Hepatic stellate cell (primary cell): ENCODE measurements at places on chromosomes 5 and 9.

DNA sequence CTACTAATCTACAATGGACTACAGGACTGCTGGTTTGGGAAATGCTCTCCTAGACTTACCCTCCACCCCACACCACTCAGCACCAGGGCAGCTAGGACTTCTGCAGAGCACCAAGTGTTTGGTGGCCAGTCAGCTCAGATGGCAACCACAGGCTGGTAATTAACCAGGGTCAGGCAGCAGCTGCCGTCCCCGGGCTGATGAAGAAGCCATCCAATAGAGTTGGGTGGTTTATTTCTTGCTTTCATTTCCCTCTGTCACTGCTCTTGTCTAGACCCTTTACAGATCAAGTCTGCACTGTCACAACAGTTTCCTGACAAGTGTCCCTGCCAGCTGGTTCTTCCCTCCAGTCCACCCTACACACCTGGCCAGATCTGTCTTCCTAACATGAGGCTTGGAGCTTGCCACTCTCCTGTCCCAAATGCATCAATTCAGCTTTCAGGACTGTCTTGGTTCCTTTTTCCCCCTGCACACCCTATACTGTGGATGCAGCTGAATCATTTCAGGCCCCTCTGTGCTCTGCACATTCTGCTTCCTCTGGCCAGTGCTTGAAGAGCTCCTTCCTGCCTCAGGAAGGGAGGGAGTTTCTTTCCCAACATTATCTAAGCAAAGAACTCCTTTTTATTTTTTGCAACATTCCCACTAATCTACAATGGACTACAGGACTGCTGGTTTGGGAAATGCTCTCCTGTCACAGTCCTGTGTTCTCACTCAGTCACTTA lies 30.2 kb upstream of the HSPA9 start:
- no peak for DNase-seq

- DNase-seq, result no peak
Observed at GRCh38 chr5:171242521-171242920, 66.5 kb upstream of the TLX3 start.

DNA sequence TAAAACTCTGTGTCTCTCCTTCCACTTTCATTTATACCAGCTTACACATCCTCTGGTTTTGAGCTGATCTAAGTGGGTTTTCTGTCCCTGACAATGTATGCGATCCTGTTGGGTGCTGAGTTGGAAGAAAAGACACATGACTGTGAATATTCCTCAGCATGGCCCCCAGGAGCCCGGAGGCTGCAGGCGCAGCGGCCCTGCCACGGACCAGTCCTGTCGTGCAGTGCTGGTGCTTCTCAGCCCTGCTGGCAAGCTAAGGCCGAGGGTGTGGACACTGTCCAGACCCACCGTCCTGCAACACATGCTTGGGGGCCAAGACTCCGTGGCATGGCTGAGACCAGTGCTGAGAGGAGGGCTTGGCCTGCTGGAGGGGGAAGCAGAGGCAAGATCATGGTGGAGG lies 328.9 kb upstream of the IRX2 start:
- DNase-seq, result no peak

DNA sequence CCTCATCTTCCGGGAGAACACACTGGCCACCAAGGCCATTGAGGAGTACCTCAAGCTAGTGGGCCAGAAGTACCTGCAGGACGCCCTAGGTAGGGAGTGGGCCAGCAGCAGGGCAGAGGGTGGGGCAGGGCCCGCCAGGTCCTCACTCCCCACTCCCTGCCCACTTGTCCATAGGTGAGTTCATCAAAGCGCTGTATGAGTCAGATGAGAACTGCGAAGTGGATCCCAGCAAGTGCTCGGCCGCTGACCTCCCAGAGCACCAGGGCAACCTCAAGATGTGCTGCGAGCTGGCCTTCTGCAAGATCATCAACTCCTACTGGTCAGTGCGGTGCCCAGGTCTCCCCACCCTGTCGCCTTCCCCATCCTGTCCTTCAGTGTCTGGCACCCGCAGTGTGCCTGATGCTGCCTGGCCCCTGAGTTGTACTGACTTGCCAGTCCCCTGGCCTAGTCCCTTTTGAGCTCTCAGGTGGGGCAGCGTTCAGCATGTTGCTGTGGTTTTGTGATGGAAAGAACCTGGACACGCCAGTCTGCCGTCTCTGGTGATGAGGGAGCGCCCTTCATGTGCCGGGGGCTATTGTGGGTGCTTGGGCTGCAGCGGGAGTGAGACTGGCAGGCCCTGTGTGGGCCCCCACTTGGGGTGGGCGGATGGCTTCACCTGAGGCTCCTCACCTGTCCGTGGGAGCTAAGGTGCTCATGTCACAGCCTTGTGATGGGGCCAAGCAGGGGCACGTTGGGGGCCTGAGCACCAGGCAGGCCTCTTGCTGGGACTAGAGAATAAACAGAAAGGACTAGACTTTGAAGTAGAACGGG lies 112.3 kb downstream of the DAB2IP start:
- DNase-seq, result no peak

GRCh38 chr9:99162759-99163364 lies 57.9 kb downstream of the TGFBR1 start:
- no peak for DNase-seq

GRCh38 chr5:56490971-56491468 lies 257.9 kb upstream of the ANKRD55 start:
- no peak for DNase-seq

GRCh38 chr9:5502553-5502952 lies 7.8 kb upstream of the PDCD1LG2 start:
- no peak for DNase-seq

DNA sequence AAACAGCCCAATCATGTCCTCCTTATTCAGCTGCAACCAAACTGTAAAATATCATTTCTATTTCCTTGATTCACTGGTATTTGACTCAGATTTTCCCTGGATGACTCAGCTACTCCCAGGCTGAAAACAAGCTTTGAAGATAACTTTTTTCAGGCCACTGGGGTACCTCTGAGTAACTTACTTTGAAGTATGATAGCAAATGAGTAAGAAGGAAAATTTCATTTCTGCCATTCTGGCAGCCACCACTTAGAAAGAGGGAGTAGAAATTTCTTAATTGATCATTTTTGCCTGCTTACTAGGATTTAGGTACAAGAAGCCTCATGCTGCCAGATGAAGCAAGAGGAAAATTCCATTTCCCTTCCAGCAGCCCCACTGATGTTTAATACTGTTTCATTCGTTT lies 247.4 kb downstream of the PRELID2 start:
- peak; percentile 31 for DNase-seq

DNA sequence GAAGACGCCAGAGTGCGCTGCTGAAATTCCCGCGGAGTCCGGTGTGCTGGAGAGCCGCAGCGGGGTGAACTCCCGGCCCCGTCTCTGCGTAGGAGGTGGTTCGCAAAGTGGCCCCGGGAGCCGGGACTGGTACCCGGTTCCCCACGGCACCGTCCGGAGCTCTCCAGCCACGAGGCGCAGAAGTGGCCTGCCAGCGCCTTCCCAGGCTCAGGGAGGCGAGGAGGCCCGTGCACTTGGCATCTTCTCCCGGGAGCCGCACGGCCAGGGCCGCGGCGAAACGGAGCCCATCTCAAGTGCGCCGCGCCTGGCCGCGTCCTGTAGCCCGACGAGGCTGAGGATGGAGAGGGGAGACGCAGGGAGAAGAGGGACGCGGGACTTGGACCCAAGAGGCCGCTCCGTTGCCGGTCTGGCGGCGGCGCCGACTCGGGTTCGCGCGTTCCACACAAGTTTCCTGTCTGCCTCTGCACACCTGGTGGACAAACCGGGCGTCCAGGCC lies 1.1 kb upstream of the IRX1 start:
- DNase-seq, result no peak

GRCh38 chr5:13749766-13750165 lies 194.7 kb downstream of the DNAH5 start:
- no peak for DNase-seq

DNA sequence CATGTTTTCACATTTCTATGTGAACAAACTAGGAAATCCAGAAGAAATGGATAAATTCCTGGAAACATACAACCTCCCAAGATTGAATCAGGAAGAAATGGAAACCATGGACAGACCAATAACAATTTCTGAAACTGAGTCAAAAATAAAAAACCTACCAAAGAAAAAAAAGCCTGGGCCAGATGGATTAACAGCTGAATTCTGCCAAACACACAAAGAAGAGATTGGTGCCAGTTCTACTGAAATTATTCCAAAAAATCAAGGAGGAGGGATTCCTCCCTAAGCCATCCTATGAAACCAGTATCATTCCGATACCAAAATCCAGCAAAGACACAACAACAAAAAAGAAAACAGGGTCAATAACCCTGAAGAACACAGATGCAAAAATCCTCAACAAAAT lies 166.9 kb upstream of the FBXL7 start:
- no peak for DNase-seq

DNA sequence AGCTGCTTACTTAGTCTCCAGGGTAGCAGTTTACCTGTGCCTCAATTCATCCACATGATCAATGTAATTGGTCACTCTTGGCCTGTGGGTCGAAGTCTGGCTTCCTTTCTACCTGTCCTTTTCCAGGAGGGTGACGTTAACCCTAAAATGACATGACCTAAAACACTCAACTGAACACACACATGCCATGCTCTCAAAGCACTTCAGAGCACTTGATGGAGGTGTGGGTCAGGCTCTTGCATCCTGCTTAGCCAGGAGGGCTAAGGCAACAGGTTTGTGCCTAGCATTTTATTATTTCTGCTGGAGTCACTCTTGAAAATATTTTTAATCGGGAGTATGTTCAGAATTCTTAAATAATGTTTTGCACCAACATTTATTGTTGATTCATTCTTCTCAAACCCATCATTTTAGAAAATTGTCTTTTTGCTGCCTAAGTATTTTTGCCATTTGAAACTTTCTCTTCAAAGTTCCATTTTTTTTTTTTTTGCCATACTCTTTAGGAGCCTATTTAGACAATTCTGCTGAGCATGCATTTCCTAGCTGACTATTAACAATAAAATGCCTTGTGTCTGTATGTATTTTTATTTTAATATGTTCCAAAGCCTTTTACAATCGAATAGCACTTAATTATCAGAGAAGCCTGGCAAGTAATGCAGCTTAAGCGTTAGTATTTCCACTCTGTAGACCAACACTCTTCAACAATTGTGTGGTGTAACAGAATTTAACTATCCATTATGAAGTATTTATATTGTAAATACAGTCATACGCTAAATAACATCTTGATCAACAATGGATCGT lies 59.1 kb downstream of the ATP10B start:
- no peak for DNase-seq

DNA sequence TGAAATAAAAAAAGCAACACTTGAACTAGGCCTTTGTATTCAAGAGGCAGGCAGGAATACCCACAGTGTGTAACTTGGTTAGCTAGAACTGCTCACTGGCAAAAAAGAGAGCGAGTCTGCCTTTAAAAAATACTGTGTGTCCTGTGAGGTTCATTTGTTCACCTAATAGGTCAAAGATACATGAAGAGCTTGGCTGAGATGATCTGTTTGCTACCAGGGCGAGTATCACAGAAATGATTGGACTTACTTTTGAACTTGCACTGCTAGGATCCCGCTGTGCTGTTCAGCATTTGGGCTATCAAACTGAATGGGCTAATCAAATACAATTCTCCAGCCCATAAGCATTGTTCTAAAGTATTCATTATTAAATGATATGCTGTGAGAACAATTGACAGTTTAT lies 229.1 kb downstream of the NFIB start:
- no peak for DNase-seq

- no peak for DNase-seq
Observed at GRCh38 chr9:126050605-126050990, 276.0 kb upstream of the MVB12B start.

DNA sequence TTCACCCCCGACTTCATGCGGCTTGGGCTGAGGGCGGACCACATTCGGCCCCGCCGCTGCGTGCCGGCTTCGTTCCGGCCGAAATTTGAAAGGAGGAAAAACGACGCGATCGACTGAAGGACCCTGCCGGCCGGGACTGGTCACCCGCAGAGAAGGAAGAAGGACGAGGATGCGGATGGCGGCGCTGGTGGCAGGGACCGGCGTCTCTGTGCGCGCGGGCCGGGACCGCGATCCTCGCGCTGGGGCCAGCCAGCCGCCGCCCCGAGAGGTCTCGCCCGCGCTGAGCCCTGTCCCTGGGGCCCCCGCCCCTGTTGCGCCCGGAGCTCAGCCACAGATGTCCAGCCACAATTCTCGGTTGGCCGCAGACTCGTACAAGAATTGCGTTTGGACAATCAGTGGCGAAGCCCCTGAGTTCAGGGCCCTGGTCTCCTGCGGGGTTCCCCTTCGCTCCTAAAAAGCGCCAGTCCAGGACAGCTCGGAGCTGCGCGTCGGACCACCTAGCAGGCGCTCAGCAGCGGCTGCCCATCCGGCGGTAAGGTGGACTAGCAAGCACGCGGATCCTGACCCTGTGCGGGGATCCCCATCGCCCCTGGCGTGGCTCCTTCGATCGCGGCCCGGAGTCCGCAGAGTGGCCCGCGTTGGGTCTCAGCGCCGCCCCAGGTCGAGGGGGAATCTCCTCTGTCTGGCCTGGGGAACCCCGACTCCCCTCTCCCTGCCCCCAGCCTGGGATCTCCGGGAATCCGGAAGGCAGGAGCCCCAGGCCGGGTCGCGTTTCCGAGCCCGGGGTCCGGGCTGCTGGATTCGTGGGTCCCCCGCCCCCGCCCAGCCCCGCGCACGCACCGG lies 21.3 kb downstream of the URM1 start:
- no peak for DNase-seq

- no peak for DNase-seq
Observed at GRCh38 chr9:89483592-89484474, 14.1 kb downstream of the SEMA4D start.

DNA sequence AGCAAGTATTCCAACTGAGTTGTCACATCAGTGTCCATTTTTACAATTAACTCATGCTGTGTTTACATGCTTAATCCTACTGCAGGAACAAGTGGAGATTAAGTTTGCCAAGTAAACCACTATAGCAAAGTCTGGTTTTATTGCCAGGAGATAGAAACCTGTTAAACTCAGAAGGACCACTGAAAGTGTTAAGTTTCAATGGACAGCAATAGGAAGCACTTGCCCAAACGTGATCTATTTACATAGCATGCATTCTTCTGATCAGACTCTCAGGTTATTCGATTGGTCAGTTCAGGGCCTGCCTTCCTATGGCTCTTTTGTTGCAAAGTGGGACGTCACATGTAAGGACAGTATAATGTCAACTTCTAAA lies 28.0 kb upstream of the IFNK start:
- DNase-seq, result no peak

GRCh38 chr9:85729882-85730281 lies 11.9 kb downstream of the AGTPBP1 start:
- no peak for DNase-seq

DNA sequence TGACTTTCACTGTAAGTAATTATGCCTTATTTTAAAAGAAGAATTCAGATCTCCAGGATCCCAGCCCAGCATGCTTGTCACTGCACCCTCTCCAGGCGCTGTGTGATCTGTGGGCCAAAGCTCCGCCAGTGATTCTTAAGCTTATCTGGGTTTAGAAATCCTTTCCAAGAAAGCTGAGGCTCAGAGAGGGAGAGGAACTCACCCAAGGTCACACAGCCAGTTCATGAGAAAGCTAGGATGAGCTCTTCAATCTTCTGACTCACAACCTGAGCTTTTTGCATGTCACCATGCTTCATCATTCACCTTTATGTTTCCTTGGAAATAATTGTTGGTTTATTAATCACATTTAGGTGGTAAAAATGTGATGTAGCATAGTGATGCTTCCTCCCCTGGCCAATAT lies 136.6 kb upstream of the HAND1 start:
- no peak for DNase-seq

- DNase-seq, result no peak
Observed at GRCh38 chr9:123361086-123361730, 5.2 kb downstream of the CRB2 start.

- no peak for DNase-seq
Observed at GRCh38 chr5:162456086-162456485, 388.5 kb downstream of the GABRG2 start.
